ENCODE measurements at places on chromosomes 13 and 19. TPM values are rescaled to one million over a fixed set of nuclear protein-coding genes. Genes with fewer than 3 reads are reported as not detected.

Gene COX6B2
- total RNA-seq: 2.4 TPM

Gene PTPRH
- 15.9 TPM for total RNA-seq

- DNase-seq: no peak
- H3K4me3 ChIP-seq: no peak overlapping the region
- H3K4me1 ChIP-seq: no peaks in the 10 kb centered on the region
- H3K36me3 ChIP-seq: no peaks in the 10 kb centered on the region
- H3K27ac ChIP-seq: no peak overlapping the region
Observed at GRCh38 chr13:59673286-59673685, 490.4 kb downstream of the DIAPH3 start.

DNA sequence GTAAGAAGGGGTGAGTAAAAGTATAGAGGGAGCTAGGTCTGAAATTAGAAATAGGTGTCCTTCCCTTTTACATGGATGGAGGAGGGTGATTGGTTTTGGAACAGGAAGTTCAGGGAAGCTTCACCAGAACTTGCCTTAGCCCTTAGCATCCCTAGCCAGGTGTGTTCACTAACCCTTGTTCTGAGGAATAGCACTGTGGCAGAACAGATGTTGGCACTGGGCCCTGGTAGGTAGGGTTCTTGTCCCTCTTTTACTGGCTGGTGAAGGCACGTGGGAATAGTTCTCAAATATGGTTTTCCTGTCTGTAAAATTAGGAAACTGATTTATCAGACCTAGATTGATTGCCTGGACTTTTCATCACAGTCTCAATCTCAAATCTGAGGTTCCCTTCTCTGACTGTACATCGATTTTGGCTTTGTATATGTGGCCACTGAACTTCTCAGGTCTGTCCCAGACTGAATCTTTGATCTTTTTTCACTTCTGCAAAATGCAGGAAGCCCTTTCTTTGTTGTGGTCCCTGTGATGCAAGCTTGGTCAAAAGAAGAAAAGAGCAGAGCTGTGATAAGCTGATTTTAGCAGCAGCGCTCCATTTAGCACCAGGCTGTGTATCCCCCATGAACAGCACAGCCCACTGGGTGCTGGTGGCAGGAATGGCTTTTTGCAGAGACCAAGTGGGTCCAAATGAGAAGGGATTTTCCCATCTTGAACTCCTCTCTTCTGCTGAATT is 86.2 kb upstream of the HTR2A start:
- no peaks in the 10 kb centered on the region for H3K4me1 ChIP-seq
- DNase-seq: no peak
- H3K36me3 ChIP-seq: no peaks in the 10 kb centered on the region
- H3K27me3 ChIP-seq: 0 out of 2 replicates have a peak, but pooled peaks cover 9% of the 10 kb centered on the region
- H3K4me3 ChIP-seq: no peak overlapping the region

DNA sequence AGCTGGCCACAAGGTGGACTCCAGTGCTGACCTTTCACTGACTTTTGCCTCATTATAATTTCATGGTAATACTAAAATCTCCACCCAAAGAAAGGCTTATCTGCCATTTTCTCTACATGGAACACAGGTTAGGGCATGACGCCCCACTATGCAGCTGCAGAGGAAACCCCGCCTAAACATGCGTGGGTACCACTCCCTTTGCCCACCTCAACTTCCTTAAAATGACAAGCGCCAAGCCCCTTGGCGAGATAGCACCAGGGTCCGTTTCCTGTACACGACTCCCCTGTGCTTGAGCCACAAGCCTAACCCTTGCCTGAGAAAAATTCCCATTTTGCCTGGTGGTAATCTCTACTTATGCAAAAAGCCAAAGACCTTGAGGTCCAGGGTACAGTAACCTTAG is 36.0 kb upstream of the PABPC3 start:
- H3K4me3 ChIP-seq: no peak overlapping the region
- H3K4me1 ChIP-seq: no peaks in the 10 kb centered on the region
- H3K36me3 ChIP-seq: no peaks in the 10 kb centered on the region
- DNase-seq: no peak
- no peak overlapping the region for H3K27ac ChIP-seq
